ENCODE measurements at places on chromosomes 3 and 15.

DNA sequence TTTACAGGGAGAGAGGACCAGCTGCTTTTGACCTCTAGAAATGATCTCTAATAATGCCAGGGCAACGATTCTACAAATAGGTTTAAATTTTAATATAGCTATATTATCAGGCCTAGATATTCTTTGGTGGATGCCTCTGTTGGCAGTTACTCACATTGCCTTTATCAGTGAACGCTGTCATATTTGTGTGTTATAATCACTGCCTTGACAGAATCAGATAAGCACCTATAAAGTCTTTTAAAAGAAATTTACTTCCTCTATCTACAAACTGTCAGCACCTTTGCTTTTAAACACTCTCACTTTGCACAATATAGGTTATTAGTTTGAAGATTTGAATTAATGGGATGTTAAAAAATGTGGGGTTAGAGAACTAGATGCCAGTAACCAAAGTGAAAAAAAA lies 324.1 kb downstream of the ZIC1 start:
- no peak overlapping the region for H3K27ac ChIP-seq
- DNase-seq = no peak
- no peaks in the 10 kb centered on the region for H3K4me1 ChIP-seq
- H3K27me3 ChIP-seq = no peaks in the 10 kb centered on the region
- no peak overlapping the region for H3K4me3 ChIP-seq
- no peaks in the 10 kb centered on the region for H3K36me3 ChIP-seq

DNA sequence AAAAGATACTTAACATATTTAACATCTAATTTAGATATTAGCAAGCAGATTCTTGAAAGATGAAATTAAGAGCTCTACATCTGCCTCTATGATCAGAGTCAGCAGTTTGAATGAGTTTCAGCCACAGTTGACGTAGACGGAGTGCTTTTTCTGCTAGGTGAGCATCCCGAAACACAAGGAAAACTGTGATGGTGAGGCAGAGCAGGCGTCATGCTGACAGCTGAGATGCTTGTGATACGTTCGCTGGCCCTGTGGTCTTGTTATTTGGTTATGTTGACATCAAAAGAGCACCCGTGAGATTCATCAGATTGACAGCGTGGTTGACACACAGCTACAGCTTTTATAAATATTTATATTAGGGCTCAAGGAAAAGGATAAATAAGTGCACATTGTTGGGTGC lies 19.6 kb upstream of the GOLGA8B start:
- H3K27me3 ChIP-seq = peaks cover 49% of the 10 kb centered on the region
- no peaks in the 10 kb centered on the region for H3K4me1 ChIP-seq
- no peak for DNase-seq
- H3K36me3 ChIP-seq = no peaks in the 10 kb centered on the region
- H3K4me3 ChIP-seq = no peak overlapping the region
- H3K27ac ChIP-seq = no peak overlapping the region

- no peaks in the 10 kb centered on the region for H3K27me3 ChIP-seq
- H3K4me3 ChIP-seq = no peak overlapping the region
- DNase-seq = no peak
- no peak overlapping the region for H3K27ac ChIP-seq
Measured at GRCh38 chr3:61684386-61684785, 123.0 kb downstream of the PTPRG start.

DNA sequence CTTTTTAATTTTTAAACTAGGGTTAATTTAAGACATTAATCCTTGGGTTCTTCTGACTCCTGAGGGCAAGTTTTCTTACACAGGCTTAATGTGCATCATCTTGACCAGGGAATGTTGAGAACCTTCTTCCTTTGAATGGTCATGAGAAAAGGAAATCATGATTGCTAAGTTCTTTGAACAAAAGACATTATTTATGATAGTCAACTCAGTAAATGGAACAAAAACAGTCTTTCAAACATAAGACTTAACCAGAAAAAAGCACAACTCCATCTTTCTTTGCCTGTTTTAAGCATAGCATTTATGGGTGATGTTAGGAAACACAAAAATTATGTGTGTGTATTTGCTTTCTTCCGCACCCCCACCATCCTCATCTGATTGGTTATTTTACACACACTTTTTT lies 5.4 kb downstream of the TLNRD1 start:
- no peak overlapping the region for H3K4me3 ChIP-seq
- DNase-seq = no peak
- H3K27ac ChIP-seq = no peak overlapping the region
- no peaks in the 10 kb centered on the region for H3K27me3 ChIP-seq
- peaks cover 38% of the 10 kb centered on the region for H3K36me3 ChIP-seq

- H3K36me3 ChIP-seq = no peaks in the 10 kb centered on the region
- no peak overlapping the region for H3K27ac ChIP-seq
- no peaks in the 10 kb centered on the region for H3K27me3 ChIP-seq
- H3K4me3 ChIP-seq = no peak overlapping the region
Measured at GRCh38 chr3:54951405-54951804, 23.5 kb upstream of the LRTM1 start.

- H3K27me3 ChIP-seq = no peaks in the 10 kb centered on the region
- DNase-seq = peak; percentile 63
- H3K27ac ChIP-seq = peak overlapping the region; percentile 89
- peaks cover 56% of the 10 kb centered on the region for H3K4me1 ChIP-seq
Measured at GRCh38 chr3:48990636-48991469, 812 bp downstream of the P4HTM start.

- peaks cover 3% of the 10 kb centered on the region for H3K4me1 ChIP-seq
- no peak overlapping the region for H3K4me3 ChIP-seq
Measured at GRCh38 chr15:70789213-70789612, 25.9 kb upstream of the UACA start.

DNA sequence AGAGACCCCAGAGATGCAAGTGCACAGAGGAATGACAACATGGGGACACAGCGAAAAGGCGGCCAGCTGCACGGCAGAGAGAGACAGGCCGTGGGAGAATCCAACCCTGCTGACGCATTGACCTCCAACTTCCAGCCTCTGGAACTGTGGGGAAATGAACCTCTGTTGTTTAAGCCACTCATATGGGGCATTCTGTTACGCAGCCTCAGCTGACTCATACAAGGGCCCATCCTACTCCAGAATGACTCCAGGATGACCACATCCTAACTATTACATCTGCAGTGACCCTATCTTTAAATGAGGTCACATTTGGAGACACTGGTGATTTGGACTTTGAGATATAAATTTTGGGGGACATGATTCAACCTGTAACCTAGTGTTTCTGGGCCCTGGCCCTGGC lies 44.0 kb downstream of the KLF15 start:
- no peak overlapping the region for H3K27ac ChIP-seq
- H3K4me3 ChIP-seq = no peak overlapping the region
- no peak for DNase-seq
- no peaks in the 10 kb centered on the region for H3K36me3 ChIP-seq
- no peaks in the 10 kb centered on the region for H3K4me1 ChIP-seq
- peaks cover 2% of the 10 kb centered on the region for H3K27me3 ChIP-seq

- DNase-seq = no peak
- H3K27me3 ChIP-seq = peaks cover 11% of the 10 kb centered on the region
- no peaks in the 10 kb centered on the region for H3K36me3 ChIP-seq
- peaks cover 20% of the 10 kb centered on the region for H3K4me1 ChIP-seq
- H3K27ac ChIP-seq = no peak overlapping the region
Measured at GRCh38 chr3:43766672-43767465, 76.1 kb downstream of the ABHD5 start.

DNA sequence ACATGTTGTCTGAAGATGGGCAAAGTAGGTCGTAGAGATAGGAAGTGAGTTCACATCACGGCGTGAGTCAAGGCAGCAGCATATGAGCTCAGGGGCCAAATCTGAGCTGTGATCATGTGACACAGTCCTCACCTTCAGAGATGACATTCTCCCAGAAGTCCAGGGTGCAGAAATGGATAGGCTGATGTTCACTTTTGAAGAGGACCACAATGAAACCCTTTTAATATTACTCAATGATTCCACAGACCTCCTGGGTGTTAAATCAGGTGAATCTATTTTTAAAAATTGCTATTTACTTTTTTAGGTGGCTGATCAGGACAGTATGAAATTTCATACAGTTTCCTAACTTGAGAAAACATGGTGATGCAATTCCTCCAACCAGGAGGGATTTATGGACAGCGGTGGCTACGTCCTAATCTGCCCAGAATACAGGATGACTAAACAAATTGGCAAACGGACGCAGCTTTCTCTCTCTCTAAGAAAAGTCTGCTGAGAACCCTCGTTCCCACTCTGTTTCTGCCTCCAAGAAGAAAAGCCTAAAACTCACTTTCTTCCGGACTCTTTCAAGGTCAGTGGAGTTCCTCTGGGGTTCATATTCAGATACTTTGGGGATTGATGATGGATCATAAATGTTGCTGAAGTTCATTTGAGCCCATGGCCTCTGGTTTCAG lies 34.4 kb downstream of the B3GNT5 start:
- peak overlapping the region; percentile 23 for H3K27ac ChIP-seq
- peaks cover 23% of the 10 kb centered on the region for H3K4me1 ChIP-seq
- H3K36me3 ChIP-seq = peaks cover 5% of the 10 kb centered on the region
- no peak for DNase-seq

DNA sequence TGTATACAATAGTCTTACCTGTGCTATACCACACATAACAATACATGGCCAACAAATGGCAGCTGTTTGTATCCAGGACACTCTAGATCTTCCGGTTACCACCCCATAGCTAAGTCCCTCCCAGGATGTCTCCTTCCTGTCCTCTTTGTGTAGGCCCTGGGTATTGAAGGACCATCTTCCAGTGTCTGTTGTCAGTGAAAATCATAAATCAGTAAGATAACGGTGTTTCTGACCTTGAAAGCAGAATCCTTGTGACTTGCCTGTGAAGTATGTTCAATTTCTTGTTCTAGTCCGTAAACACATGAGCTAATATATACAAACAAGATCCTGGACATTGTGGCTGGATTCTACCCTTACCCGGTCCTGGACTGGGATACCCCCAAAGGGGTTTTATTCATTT lies 462.8 kb downstream of the NTRK3 start:
- H3K27me3 ChIP-seq = no peaks in the 10 kb centered on the region
- H3K4me3 ChIP-seq = no peak overlapping the region
- no peaks in the 10 kb centered on the region for H3K4me1 ChIP-seq
- no peak overlapping the region for H3K27ac ChIP-seq
- no peak for DNase-seq

DNA sequence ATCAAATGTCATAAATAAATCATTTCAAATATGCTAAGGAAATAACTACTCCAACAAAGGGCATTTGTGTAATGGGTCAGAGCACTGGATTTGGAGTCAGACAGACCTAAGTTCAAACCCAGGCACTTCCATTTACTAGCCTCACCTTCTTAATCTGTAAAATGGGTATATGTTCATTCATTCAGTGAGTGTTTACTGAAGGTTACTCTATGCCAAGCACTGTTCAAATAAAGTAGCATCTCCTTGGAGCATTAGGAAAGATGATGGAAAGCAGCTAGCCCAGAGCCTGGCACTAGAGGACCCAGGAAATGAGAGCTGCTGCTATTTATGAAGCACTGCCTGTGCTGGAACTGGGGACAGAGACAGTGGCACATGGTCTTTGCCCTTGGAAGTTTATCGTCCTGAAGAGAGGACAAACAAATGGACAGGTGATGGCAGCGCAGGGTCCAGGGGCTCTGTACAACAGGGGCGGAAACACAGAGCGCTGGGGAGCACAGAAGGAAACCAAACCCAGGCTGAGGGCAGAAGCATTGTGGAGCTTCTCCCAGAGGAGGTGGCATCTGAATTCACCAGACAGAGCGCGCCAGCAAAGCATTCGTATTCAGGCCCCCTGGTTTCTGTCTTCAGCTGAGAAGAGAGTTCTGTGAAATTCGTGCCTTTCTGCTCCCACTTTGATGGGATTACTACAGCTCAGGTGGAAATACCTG lies 19.0 kb downstream of the TM4SF4 start:
- H3K4me3 ChIP-seq = no peak overlapping the region
- no peak overlapping the region for H3K27ac ChIP-seq
- H3K4me1 ChIP-seq = no peaks in the 10 kb centered on the region
- H3K36me3 ChIP-seq = no peaks in the 10 kb centered on the region
- DNase-seq = no peak

DNA sequence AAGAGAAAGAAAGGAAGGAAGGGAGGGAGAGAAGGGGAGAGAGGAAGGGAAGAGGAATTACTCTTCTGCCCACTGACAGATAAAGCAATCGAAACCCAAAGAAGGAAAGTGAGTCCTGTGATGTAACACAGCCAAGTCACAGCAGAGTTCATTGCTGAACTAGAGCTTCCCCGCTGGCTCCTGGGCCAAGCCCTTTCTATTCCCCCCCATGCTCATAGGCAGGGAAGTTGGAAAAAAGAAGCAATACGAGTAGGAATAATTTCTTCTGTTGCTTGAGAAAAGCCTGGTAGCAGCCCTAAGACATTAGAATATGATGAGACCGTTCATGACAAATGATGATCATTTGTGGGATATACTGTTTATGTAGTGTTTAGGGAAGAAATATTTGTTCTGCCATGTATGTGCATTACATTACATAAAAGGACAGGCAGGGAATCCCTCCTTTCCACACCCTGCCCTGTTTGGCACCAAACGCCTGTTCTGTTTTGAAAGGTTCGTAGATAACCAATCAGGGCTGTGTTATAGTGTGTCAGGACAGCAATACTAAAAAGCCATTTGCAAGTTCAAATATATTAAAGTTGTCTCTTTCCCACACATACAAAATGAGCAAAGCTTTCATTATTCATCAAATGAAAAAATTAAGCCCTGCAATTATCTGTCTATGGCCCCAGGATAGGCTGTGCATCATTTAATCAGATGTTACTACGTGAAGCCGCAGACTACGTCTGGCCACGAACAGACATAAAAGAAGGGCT lies 111.0 kb upstream of the TRPM1 start:
- H3K36me3 ChIP-seq = peaks cover 10% of the 10 kb centered on the region
- no peak overlapping the region for H3K27ac ChIP-seq
- H3K4me1 ChIP-seq = peaks cover 48% of the 10 kb centered on the region
- H3K4me3 ChIP-seq = no peak overlapping the region
- no peaks in the 10 kb centered on the region for H3K27me3 ChIP-seq

- H3K4me3 ChIP-seq = no peak overlapping the region
- no peak for DNase-seq
- H3K36me3 ChIP-seq = no peaks in the 10 kb centered on the region
- no peaks in the 10 kb centered on the region for H3K4me1 ChIP-seq
- no peak overlapping the region for H3K27ac ChIP-seq
Measured at GRCh38 chr3:61983479-61983878, 389.9 kb downstream of the FEZF2 start.

DNA sequence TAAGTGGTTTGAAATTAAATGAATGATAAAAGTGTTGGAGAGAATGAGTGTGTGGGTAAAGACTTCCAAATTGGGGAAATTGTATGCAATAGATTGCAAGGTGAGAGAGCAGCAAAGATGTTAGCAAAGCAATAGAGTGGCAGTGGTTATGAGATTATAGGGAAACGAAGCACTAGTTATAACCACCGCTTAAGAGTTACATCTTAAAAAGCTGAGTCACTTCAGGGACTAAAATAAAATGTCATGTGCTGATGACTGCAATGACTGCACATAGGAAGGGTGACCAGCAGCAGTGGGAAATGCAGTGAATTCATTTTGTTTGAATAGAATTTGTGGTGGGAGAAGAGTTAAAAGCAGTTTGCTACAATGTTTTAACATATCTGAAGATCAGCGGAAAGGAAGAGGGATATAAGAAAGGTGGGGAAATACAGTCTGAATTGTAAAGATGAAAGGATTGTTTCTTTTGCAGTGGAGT lies 127.3 kb downstream of the RAP2B start:
- no peak overlapping the region for H3K4me3 ChIP-seq
- peaks cover 3% of the 10 kb centered on the region for H3K36me3 ChIP-seq
- peaks cover 41% of the 10 kb centered on the region for H3K4me1 ChIP-seq

- H3K4me3 ChIP-seq = no peak overlapping the region
- H3K27me3 ChIP-seq = peaks cover 52% of the 10 kb centered on the region
- no peak overlapping the region for H3K27ac ChIP-seq
- DNase-seq = no peak
- H3K4me1 ChIP-seq = peaks cover 4% of the 10 kb centered on the region
Measured at GRCh38 chr3:69740103-69741021, 1.1 kb downstream of the MITF start.

All from activated CD8-positive, alpha-beta T cell treated with anti-CD3 and anti-CD28 coated beads, Interleukin-2, amount 10 ng/mL, durations not matched to agents 7 days and 5 days (primary cell).